Activated CD4-positive, alpha-beta T cell treated with anti-CD3 and anti-CD28 coated beads for 24 hours (primary cell): ENCODE measurements at places on chromosomes 6 and 20.

DNA sequence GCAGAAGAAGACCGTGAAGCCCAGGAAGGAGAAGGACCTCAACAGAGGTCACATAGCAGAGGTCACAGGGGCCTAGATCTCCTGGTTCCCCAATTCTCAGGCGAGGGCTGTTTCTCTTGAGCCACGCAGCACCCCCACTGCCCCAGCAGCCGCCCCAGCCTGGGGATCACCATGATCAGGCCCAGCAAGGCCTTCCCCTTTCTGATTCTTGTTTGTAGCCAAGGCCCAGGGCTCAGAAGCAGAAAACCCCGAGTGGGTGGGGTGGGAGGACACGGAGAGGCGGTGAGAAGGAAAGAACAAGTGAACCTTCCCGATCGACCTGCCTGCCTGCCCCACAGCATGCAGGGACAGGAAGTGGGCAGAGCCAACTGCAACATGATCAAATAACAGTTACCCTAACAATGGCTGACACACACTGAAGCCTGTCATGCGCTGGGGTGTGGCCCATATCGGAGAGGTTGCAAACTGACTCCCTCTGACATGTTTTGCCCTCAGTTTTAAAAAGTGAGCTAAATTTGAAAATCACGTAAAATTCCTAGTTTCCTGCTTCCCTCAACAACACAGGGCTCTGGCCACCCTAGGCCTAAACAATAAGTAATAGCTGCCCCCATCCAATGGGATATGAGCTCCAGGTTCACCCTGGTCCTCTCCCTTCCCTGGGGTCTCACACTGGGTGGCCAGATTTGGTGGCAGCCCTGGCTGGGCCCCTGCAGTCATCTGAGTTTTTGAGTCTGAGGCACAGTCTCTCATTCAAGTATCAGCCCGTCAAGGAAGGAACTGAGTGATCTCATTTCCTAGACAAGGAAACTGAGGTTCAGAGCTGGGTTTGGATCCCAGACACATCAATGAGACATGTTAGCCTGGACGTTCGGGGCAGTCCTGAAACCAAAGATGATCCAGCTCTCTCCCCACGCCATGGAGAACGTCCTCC lies 6.5 kb downstream of the PEDS1 start:
- peak; percentile 54 for DNase-seq

DNA sequence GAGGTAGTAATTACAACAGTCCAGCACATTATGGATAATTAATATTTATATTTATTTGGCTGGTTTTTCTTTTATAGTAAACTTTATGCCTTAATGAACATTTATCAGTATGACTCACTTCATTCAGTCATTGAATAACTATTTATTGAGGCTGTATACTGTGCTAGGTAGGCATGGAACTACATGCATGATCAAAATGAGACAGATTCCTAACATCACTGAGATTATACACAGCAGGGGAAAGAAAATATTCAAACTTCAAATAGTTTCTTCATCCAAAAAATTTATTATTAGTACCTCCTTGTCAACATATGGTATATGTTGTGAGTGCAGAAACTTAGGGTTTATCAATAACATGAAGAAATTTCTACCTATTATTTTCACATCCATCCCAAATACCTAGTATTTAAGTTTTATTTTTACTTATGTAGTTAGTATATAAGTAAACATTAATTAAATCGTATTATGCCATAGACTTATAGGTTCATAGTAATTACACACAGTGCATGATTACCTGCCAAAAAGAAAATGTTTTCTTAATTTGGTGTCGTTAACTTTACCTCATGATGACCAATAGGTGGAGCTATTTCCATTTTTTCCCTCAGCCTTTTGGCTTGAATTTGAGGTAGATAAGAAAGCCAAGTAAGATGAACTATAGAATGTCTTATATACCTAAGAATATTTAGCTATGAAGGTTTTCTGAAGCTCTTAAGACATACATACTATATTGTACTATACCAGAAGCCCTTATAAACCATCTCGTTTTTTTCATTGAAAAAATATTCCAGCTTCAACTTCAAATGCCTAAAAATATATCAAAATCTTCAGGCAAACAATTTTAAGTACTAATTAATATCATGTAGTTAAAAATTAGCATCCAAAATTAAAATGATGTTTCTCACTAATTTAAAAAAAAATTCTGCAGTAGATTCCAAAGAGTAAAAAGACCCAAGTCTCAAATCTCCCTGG lies 12.5 kb upstream of the TMEM30A start:
- no peak for DNase-seq

DNA sequence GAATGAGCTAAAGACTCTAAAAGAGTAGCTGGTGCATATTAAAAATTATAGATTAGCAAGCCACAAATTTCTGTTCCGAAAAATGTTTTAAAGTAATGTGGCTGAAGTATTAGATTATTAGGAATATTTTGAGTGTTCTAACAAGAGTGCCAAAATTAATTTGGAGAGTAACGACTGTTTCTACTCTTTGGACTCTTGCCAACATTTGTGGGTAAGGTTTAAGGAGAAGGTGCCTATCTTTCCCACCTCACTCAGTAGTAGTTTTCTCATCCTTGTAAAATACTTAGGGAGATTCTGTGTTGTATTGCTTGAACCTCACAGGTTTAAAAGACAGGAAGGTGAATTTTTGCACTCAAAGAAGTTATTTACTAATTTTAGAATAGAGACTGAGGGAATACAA lies 5.0 kb downstream of the HSF2 start:
- no peak for DNase-seq

- DNase-seq, result no peak
Measured at GRCh38 chr6:108888052-108888451, 39.8 kb downstream of the ARMC2 start.

GRCh38 chr20:59398537-59399205 lies 98.3 kb downstream of the EDN3 start:
- DNase-seq, result no peak

GRCh38 chr6:111761783-111762312 lies 111.4 kb downstream of the FYN start:
- no peak for DNase-seq

GRCh38 chr6:25010902-25011625 lies 75.3 kb upstream of the RIPOR2 start:
- DNase-seq, result no peak

GRCh38 chr6:42236030-42236429 lies 18.4 kb upstream of the MRPS10 start:
- DNase-seq, result no peak

DNA sequence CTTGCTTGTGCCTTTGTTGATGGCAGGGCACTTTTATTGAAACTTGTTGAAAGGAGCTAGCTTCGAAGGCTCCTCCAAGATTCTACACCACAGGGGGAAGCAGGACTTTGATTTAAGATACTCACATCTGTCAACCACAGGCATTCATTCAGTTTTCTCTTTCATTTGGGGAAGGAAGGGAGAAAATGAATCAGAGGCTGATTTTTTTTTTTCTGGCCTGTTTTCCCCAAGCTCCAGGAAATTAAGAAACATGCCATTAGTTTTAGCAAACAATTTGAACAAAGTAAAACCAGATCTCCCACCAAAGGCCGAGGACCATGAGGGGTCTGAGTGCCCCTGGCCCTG lies 8.7 kb upstream of the APCDD1L start:
- DNase-seq, result no peak

DNA sequence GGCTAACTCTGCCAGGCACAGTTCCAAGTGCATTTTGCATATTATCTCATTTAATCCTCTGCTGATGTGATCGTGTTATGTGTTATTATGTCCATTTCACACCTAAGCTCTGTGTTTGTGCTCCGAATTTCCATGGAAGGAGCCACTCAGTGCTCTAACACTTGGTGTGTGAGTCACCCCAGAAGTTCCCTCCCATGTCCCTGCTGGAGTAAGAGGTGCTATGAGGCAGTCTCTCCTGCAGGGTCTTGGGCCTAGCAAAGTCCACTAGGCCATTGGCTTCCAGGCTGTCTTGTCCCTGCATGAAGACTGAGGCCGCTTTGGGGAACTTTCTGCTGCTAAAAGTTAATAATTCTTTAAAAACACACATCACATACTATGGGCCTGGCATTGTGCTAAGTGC lies 405.9 kb upstream of the SULF2 start:
- no peak for DNase-seq

DNA sequence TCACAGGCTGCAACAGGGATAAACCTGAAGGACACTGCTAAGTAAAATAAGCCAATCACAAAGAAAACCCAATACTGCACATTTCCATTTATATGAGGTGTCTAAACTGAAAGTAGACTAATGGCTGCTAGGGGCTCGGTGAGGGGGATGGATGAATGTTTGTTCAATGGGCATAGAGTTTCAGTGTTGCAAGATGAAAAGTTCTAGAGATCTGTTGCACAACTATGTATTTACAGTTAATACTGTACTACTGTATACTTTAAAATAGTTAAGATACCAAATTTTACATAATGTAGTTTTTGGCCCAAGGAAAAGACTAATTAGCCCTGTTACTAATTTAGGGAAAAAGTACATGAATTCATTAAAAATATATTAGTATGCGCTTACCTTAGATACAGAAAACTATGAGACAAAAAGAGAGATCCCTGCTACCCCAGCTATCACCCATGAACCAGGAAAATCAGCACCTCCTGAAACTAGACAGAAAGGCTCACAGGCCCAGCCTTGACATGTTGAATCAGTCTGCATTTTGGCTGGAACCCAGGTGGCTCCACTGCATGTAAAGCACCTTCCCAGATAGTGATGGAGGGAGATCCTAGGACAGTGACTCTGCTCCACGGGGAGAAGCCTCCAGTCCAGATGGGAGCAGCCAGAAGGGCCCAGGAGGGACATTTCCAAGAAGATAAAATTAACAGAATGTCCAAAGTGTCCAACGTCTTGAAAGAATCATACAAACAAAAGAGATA lies 16.1 kb downstream of the HLA-F start:
- no peak for DNase-seq

- DNase-seq, result no peak
Measured at GRCh38 chr20:4435671-4436455, 285.8 kb upstream of the PRND start.

- no peak for DNase-seq
Measured at GRCh38 chr6:111880181-111880888, 7.1 kb upstream of the FYN start.

DNA sequence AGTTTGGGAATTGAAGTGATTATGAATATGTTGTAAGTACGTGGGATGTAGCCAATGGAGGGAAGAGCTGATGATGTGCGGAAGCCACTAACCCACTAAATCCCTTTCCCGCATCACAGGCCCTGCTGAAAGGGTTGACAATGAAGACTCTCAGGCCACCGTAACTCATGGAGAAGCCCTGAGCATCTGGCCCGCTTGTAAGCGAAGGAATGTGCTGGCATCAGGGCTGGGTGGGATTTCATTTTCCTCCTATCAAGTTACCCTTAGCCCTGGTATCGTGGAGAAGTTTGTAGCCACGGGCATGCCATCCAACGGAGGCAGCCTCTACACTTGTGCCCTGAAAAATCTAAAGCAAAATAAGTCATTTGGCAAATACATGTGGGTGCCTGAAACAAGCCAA lies 355.0 kb downstream of the CDH26 start:
- DNase-seq, result no peak

DNA sequence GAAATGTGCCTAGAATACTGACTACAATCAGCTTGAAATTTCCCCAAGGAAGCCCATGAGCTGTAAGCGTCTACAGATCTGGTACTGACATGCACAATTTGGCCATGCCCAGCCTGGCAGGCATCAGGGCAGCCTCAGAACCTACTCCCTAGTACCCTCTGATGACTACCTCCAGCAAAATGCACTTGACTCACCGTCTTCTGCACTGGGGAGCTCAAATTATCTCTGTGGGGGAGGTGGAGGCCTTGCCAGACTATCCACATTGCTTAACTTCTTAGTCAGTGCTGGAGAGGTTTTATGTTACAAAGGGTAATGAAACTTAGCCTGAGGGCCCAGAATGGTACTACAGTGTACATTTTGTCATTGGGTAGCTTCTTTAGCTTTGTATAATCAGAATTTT lies 126.0 kb upstream of the ADGRF1 start:
- DNase-seq, result no peak

DNA sequence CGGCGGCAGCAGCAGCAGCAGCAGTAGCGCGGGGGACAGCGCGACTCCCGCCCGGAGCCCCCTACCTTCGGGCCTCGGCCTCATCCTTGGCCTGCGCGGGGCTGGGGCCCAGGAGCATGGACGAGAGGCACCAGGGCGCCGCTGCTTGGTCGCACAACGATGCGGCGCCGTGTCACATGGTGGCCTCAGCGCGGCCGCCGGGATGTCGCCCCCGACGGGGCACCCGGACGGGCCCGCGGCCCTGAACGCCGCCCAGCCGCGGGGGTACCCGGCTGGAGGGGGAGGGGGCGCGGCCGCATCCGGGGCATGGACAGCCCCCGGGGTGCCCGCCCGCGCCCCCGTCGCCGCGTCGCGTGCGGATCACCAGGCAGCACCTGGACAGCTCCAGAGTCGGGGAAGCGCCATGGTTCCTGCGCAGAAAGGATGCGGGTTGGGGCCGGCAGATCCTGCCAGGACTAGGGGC lies 57.1 kb downstream of the CDH22 start:
- DNase-seq, result no peak

GRCh38 chr20:8933381-8933807 lies 135.5 kb upstream of the PLCB4 start:
- DNase-seq, result no peak

GRCh38 chr6:163183806-163184205 lies 230.7 kb upstream of the QKI start:
- DNase-seq, result no peak

- DNase-seq, result no peak
Measured at GRCh38 chr20:46931699-46932098, 37.1 kb downstream of the EYA2 start.

GRCh38 chr6:144064402-144065212 lies 30.8 kb downstream of the SF3B5 start:
- DNase-seq, result peak; percentile 55

DNA sequence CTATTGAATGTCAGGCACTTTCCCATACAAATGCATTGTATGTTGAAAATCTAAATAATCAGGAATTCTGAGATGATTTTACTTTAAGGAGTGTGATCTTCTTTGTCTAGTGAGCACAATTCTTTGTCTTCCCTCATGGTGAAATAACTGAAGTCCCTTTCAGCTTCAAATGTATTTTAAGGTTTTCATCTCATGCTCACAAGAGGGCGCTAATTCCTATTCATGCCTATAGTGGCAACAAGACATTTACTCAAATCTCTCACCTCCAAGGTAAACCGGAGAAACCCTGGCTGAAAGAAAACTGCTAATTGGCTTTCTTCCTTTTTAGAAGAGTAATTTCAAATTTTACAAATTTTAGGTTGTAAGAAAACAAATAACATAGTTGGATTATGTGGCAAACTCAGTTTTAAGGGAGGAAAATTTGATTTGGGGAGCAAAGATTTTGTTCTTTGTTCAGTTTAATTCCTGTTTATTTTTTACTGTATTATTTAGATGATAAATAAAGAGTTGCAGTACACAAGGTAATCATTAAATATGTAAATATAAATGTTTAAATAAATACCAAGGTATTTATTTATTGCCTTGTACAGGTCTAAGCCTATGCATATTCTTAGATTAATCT lies 69.1 kb downstream of the SLC35F1 start:
- peak; percentile 1 for DNase-seq
